Amniotic stem cell (primary cell): ENCODE measurements at places on chromosomes 5 and 9.

DNA sequence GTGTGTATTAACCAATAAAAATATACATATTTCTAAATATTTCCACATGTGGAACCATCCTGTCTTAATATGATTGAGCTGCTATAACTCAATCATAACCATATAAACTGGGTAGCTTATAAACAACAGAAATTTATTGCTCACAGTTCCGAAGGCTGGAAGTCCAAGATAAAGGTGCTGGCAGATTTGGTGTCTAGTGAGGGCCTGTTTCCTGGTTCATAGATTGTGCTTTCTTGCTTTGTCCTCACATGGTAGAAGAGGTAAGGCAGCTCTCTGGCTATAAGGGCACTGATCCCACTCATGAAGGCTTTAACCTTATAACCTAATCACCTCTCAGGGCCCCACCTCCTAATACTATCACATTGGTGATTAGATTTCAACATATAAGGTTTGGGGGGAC is 14.0 kb upstream of the PRKAA1 start:
- DNase-seq = no peak

DNA sequence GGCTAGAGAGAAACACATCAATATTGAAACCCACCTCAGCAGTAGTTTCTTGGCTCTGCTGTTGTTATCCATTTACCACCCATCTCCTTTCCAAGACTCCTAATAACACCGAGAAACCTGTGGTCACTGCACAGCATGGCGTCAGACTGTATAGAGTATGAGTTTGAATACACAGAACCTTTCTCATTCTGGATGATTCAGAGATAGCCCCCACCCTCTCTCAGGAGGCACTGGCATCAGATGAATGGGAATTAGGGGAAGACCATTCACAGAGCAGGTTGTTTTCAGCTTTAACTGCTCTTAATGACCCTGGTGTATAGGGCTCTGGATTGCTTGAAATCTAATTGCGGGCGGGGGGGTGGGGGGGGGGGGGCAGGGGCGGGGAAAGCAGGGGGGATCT is 86.7 kb downstream of the GPR21 start:
- DNase-seq = no peak

DNA sequence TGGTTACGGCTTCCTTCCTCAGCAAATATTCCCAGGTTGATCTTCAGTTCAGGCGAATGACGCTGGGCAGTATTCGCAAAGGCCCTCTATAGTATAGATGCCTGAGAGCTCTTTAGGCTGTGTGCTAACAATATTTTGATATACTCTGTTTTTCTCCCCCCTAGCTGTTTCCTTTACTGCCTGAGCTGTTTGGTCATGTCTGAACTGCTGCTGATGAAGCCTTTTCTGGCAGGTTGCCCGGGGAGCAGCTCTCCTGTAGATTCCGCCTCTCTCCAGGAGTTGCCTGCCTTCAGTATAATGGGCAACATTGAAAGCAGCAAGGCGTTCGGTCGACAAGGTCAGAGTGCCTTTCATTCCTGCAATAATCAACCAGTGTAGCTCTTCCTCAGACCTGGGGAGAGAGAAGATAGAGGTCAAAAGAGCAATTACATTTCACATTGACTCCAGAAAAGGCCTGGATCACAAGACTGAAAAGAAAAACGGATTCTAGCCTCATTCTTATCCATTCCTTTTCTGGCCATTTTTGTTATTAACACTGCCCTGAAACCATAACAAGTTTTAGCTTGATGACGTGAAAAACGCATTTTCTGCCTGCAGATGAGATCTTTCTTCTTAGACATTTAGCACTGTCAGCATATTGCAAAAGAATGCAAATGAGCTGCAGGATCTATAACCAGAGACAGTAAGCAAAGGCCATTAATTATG is 60.1 kb upstream of the ZNF608 start:
- peak; percentile 9 for DNase-seq

GRCh38 chr5:158522776-158523175 is 576.9 kb downstream of the EBF1 start:
- DNase-seq = no peak

DNA sequence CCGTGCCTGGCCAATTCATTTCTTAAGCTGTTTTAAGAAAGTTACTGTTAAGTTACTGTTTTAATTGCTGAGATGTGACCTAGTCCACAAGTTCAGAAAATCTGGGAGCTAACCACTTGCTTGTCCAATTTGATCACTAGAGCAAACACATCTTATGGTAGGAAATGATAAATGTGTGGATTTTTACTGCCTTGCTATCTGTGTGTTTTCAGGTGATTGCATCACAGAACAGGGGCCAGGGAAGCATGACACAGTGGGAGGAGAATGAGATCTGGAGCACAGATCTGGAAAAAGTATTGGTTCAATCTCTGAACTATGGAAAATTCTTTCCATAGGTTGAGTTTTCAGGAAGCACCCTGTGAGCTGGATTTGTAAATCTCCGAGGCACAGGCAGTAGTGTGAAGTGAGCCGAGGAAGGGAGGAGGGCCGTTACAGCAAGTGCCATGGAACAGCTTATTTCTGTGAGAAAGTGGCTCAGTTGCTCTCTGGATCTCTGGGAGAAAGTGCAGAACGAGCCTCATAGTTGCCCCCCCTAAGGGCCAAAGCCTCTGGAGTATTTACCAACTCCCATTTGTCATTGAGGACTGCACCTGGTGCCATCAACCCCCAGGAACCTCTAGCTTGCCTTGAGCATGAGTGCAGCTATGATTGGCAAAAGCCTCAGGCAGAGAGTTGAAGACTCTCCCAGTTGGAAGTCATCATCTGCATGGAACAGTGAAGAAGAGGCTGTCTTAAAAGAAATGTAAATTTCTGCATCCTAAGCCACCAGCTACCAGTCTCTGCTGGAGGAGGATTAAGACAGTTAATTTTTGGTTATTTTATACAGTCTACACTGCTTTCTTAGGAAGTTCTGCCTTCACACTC is 161.8 kb upstream of the CLINT1 start:
- no peak for DNase-seq

GRCh38 chr9:131804826-131805225 is 65.0 kb upstream of the RAPGEF1 start:
- DNase-seq = no peak
